Stimulated activated CD4-positive, alpha-beta T cell treated with anti-CD3 and anti-CD28 coated beads, Interleukin-1b, Interleukin-23, amount 100 ng/mL, for 4 hours (primary cell): ENCODE measurements at places on chromosomes 13 and 19.

- DNase-seq: no peak
Measured at GRCh38 chr13:64962404-64962803, 2267.7 kb downstream of the PCDH9 start.

DNA sequence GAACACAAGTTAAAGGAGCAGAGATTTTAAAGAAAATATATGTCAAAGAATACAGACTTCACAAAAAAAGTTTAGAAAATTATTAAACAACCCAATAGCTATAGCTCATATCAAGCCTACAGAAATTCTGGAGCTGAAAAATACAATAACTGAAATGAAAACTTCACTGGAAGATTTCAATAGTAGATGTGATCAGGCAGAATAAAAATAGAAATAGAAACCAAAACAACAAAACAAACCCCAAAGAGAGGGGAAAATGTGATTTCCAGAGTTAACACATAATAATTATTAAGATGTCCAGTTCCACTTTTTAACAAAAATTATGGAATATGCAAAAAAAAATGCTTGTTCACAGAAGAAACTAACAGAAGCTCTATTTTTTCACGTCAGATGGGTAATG, 23.6 kb downstream of the LRRC63 start:
- no peak for DNase-seq

DNA sequence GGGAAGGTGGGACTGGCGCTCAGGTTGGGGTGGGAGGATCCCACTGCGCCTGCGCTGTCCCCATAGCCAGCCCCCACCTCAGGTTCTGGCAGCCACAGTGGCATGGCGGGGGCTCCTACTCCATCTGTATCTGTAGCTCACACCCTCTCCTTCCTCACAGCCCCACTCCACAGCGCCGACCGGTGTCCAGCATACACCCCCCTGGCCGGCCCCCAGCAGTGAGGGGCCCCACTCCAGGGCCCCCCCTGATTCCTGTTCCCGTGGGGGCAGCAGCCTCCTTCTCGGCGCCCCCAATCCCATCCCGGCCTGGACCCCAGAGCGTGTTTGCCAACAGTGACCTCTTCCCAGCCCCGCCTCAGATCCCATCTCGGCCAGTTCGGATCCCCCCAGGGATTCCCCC, 6.0 kb downstream of the TMED1 start:
- no peak for DNase-seq

DNA sequence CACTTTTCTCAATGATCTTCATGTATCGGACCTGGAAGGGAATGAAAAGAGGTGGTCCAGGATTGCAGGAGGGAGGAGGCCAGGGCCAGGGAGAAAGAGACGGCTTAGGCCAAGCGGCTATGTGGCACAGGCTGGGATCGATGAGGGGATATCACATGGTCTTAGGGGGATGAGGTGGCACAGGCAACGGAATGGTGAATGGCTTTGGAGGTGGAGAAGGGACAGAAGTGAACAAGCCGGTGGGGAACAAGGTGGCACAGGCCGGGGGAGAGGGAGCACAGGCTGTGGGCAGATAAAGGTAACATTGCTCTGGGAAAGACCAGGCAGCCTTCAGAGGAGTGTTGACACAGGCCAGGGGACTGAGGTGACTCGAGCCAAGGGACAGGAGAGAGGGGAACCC, 5.7 kb upstream of the CDKN2D start:
- DNase-seq: no peak

- no peak for DNase-seq
Measured at GRCh38 chr13:99335087-99335486, 27.9 kb upstream of the GPR183 start.

- DNase-seq: no peak
Measured at GRCh38 chr13:23921451-23921888, 24.2 kb upstream of the C1QTNF9B start.

DNA sequence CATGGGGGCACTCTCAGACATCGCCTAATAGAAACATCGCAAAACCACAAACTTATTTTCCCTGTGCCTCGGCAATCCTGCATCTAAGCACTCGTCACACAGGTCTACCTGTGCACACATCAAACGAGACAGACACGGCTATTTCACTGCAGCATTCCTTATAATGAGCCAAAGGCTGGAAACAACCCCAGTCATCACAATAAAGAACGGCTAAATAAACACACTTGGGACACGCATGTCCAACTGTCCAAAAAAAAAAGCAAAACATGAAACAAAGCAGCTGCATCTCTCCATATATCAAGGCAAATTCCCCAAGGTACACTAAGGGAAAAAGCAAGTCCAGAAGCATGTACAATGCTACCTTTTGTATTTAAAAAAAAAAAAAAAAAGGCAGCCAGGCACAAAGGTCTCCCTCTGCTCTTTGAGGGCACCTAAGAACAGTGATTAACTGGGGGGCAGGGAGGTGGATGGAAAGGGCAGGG, 27.2 kb upstream of the CCNP start:
- DNase-seq: no peak

GRCh38 chr13:69567514-69567913, 540.1 kb upstream of the ATXN8OS start:
- no peak for DNase-seq
